ENCODE measurements at places on chromosomes 7 and 10.

DNA sequence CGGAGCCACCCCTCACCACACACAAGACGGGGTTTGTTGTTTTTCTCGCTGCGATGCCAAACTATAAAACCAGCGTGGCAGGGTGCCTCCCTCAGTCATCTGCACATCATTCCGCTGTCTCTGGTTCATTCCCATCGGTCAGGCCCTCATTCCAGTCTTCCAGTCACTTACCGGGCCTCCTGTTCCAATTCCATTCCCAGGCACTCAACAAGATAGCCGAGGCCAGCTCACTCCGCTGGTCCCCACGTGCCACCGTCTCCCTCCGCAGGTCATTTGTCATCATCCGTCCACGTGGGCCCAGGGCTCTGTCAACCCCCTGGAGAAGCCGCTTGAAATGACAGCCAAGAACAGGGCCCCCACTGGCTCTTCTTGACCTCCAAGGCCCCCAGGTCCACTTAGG, 6.1 kb upstream of the TMEM184A start:
- DNase-seq = no peak

- no peak for DNase-seq
These were observed 11.4 kb downstream of the NEBL start for GRCh38 chr10:20885678-20886077.

GRCh38 chr7:57181281-57181680, 49.0 kb upstream of the ZNF479 start:
- DNase-seq = no peak

GRCh38 chr7:1555813-1556543, at the start of gene TMEM184A:
Gene TMEM184A, minus strand, starts transcription at chr7:1556205. Its CDS starts 721 bp downstream, at chr7:1555484.
- DNase-seq = peak; percentile 43

DNA sequence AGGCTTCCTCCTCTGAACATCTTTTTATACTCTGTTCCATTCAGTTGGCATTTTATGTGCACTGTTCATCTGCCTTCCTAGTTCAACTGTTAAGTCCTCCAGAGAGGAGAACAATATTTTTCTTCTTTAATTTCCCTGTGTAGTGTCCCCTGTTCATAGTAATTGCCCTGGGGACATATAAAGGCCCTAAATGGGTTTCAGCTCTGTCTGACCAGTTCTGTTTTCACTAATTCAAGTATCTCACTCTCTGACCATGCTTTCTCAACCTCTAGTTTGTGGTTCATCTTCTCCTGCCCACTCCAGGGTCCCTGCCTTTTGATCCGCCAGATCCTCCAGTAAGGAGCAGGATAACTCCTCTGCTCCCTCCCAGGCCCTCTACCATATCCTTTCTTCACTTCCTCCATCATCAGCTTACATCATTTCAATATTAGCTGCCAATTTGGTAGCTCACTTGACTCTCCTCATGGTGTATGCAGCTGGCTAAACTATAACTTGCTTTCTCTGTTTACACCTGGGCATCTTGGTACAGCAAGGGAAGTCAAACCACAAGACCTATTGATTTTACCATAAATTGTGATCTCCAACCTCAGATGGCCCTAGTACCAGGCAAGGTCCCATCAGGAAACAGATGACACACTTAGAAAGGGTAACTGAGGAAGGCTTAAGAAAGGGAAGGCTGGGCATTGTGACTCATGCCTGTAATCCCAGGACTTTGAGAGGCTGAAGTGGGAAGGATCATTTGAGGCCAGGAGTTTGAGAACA, 17.7 kb upstream of the C10orf67 start:
- no peak for DNase-seq

GRCh38 chr7:5780801-5781496, 514 bp downstream of the RNF216 start:
- peak; percentile 33 for DNase-seq

DNA sequence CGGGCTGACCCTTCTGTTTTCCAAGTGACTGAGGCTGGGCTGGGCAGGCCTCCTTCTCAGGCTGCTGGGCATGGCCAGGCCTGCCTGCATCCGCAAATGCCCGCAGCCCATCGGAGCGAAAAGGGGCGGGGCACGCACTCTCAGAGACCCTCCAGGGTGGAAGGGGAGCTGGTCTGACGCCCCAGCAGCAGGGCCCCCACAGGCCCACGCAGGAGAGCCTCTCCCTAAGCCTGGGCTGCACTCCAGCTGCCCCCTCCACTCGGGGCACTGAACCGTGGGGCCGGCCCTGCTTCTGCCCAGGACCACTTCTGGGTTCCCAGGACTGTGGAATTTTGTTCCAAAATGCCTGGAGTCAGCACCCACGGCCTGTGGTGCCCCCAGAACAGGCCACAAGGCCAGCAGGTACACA, 9.3 kb downstream of the ADAP1 start:
- no peak for DNase-seq

DNA sequence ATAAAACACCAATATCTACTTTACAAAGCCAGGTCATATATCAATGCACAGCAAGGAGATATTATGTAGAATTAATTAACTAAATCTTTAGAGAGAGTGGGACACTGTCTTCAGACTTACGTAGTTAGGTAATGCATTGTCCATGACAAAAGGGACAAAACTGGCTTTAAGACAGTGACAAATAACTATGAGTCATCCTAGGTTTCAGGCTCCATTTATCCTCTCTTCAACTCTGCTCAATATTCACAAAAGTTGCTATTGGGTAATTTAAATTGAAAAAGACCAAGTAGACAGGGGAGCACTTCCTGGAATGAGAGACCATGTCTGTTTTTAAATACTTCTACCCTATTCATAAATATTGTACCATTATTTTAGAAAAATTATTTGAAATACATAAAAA, 464.5 kb downstream of the ARL4A start:
- no peak for DNase-seq

GRCh38 chr7:36228039-36228438, 75.0 kb downstream of the EEPD1 start:
- no peak for DNase-seq

GRCh38 chr7:28767356-28767755, 190.8 kb downstream of the TRIL start:
- no peak for DNase-seq

- DNase-seq = no peak
These were observed 78.0 kb downstream of the PTPRE start for GRCh38 chr10:127984945-127985344.

DNA sequence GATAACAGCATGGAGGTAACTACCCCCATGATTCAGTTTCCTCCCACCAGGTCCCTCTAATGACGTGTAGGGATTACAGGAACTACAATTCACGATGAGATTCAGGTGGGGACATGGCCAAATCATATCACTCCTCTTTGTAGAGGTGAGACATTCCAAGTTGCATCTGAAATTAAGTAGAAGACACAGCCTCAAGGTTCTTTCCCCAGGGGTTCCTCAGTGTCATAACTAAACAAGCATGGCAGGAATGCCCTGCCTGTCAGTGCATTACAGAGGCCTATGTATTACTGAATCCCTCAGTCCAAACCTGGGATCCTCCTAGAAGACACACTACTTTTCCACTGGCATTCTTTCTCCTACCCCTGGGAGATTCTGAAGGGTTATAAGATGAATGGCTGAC, 42.6 kb upstream of the WNT16 start:
- DNase-seq = no peak

GRCh38 chr10:11513727-11514126, 97.7 kb downstream of the USP6NL start:
- DNase-seq = no peak

DNA sequence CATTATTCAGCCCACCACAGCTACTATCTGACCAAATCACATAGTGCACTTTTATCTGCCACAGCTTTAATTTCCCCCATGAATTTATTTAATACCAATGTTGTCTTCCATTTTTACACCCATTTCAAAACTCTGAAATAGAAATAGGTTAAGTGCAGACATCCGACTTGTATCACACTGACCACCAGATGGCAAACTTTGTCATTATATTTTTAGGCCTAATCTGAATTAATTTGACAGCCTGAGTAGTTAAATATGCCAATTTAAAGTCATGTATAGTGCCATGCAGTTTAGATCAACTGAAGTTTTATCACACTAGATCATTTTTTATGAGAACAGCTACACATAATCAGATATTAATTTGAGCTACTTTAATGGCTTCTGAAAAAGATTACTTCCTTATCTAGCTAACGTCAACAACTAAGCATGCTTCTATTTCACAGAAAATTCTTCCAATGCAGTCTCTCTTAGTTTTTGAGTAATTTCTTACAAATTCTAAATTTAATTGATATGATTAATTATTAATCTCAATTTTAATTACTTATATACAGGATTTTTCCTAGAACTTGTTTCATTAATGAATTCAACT, 566.4 kb downstream of the GFRA1 start:
- DNase-seq = peak; percentile 61

DNA sequence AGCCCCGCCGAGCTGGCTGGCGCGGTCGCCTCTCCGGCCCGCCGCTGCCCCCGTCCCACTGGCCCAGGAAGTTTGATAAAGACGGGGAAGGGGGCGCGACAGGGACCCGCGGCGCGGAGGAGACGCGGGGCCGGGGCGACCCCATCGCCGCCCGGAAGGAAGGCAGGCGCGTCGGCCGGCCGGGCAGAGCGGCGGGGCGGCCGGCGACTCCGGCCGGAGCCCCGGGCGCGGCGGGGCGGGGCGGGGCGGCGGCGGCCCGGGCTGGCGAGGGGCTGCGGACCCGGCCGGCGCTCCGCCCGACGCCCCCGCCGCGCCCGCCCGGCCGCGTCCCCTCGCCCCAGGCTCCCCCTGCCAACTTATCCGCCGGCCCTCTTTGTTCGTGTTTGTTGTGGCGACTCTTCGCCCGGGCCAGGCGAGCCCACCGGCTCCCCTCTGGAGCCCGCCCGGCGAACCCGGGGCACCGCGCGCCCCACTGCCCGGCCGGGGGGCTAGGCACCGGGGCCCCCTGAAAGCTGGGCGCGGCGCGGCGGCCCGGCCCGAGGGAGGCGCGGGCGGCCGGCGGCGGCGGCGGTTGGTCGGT, 571 bp downstream of the KDM7A start:
- peak; percentile 41 for DNase-seq

DNA sequence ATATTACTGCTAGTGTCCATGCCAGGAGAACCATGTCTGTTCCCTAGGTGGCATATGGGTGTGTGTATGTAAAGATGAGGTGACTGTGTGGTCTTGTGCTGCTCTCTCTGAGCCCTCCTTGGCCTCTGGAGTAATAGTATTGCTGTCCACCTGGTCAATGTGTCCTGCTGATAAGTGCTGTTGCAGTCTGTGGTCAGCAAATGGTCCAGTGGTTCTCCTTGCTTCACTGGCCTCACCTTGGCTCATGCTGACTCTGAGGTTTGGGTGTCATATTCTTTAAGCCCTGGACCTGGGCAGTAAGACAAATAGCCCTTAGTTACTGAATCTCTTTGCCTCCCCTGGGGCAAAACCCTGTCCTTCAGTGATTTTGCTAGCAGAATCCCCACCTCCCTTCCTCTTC, 56.8 kb downstream of the TPST1 start:
- no peak for DNase-seq

DNA sequence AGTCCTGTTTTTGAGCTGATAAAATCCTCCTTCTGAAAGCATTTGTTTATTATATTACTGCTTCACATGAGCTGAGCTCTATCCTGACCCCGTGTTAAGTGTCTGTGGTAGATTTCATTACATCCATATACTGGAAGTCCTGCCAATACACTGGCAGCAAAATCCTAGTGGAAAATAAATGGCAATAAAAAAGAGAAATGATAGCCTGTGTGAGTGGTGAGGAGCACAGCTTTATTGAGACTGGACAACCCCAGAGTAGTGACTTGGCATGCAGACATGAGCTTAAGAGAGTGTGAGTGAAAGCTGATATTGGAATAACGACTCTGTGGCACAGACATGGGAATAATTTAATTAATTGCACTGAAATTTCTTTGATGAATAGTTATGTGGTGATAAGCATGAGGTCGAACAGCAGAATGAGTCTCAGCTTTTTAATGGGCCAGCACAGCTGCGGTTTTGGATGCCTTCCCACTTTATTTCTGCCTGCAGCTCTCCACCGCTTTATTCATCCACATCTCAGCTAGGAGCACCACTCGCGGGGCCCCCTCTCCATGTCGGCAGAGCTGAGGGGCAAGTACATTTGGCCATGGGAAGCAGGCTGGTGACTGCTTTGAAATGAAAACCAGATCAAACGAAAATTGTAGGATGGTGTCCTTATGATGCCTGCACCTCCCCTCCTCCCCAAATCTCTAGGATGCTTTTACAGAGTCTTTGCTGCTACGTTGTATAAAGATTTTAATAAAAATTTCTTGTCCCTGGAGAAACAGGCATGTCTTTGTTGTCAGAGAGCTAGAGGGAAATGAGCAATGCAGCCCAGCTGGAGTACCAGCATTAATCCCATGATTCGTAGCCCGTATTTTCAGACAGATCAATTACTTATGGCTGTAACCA, 494.3 kb downstream of the AUTS2 start:
- no peak for DNase-seq

DNA sequence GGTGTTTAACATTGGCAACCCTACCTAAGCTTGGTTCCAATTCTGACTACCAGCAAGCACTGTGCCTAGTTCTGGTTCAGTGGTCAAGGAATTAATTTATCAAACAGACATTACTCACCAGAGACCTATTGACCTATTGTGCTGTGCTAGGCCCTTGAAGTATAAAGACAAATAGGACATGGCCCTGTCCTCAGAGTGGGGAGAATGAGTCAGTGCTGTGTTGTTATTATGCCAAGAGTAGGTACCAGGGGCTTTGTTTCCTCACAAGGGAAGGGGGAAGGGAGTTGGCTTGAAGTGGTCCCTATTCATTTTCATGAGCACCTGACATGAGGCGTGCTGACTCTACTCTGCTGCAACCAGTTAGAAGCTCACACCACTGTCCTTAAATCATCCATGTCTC, 62.6 kb upstream of the PLPP4 start:
- DNase-seq = peak; percentile 1

GRCh38 chr7:152871005-152871677, 111.6 kb downstream of the ACTR3B start:
- DNase-seq = no peak

DNA sequence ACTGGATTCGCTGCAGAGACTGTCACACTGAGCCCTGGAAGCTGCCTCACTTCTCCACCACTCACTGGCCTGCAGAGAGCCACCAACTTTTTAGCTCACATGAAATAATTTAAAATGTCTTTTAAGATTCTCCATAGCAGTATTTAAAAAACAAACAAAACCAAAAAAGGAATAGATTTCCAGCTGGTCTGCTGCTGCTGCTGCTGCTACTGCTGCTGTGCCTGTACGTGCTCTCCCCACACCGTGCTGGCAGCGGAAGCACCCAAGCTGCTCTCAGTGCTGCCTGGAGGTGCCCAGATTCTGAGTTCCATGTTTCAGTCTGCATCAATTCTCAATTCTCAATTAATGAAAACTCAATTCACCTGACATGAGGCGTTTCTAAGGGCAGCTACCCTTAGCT, 146.0 kb downstream of the USP6NL start:
- no peak for DNase-seq

DNA sequence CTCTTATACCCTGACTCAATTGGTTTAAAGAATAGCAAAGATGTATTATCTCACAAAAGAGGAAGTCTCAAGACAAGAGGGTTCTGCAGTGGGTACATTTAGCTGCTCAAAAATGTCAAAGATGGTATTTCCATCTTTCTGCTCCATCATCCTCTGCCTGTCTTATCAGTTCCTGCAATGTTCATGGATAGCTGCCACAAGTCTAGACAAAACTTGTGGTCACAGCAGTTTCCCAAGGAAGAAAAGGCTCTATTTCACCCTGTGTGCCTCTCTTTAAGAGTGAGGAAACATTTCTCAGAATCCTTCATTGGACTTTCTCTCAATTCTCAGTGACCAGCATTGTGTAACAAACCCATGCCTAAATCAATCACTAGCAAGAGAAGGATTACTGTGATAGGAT, 634.2 kb upstream of the AUTS2 start:
- DNase-seq = no peak

- DNase-seq = no peak
These were observed 63.7 kb upstream of the PRR15 start for GRCh38 chr7:29499932-29500331.

- no peak for DNase-seq
These were observed 172.9 kb downstream of the LRRC4 start for GRCh38 chr7:127858091-127858914.

Data from dermis blood vessel endothelial cell (primary cell).